ENCODE measurements at places on chromosomes 4 and X. TPM values are rescaled to one million over a fixed set of nuclear protein-coding genes. Genes with fewer than 3 reads are reported as not detected.

DNA sequence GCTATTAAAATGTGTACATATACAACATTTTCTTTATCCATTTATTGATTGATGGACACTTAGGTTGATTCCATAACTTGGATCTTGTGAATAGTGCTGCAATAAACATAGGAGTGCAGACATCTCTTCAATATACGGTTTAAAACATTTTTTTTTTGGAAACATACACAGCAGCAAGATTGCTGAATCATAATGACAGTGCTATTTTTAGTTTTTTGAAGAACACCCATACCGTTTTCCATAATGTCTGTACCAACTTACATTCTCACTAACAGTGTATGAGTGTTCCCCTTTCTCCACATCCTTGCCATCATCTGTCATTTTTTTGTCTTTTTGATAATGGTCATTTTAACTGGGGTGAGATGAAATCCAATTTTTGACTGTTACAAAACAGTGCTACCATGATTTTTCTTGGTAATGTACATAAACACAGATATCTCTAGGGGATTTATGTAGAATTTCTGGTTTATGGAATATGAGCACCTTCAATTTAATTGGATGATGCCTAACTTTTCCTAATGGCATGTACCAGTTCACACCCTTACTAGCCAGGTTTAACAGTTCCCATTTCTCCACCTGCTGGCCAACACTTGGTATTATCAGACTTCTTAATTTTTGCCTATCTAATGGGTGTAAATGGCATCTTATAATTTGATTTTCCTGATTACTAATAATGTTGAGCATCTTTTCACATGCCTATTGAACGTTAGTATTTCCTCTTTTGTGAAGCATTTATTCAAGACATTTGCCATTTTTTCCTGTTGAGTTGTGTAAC, 21.0 kb upstream of the TMSB15B start:
- no peak for DNase-seq

DNA sequence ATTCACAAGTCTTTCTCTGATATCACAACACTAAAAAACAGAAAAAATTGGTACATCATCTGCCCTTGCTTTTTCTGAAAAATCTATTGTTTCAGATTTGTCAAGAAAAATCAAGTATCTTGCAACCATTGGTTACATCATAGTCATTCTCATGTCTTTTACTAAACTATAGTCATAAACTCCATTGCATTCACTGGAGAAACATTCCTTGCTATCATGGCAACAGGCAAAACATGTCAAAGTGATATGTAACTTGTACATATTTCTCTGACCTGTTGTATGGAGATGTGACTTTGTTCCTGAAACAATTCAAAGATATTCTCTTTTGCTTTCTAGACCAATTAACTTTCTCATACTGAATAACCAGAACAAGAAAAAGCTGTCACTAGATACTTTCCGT, 121.9 kb upstream of the ANK2 start:
- DNase-seq: no peak

DNA sequence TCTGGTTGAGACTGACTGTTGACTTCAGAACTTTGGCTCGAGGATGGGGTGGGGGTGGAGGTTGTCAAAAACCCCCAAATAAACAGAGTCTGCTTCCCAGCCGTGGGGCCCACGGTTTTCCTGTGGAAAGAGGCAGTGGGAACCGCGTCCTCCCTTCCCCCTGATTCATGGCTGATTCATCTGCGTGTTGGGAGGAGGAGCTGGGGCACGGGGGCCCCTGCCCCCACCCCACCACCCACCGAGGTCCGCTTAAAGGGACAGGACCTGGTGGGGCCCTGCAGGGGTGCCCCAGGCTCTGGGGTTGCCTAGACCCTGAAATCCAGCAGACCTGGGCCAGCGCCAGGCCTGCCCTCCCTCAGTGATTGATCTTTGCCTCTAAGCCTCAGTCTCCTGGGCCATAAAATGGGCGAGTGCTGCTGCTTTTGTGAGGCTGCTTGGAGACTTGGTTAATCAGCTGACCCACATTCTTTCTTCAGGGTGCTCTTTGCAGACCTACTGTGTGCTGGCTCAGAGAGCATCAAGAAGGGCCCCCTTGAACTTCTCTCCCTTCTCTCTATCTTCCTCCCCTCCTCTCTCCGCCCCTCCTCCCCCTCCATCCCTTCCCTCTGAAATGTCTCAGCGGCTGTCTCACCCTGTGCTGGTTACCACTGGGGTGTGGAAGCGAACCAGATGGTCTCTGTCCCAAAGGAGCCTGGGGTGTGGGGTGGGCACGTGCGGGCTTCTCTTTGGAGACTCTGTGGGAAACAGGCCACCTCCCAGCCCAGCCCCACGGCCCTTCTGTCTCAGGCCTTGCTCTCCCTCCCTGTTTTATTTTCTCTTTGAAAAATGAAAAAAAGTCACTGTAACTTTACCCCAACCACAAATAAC, 9.1 kb downstream of the HTRA3 start:
- DNase-seq: no peak

DNA sequence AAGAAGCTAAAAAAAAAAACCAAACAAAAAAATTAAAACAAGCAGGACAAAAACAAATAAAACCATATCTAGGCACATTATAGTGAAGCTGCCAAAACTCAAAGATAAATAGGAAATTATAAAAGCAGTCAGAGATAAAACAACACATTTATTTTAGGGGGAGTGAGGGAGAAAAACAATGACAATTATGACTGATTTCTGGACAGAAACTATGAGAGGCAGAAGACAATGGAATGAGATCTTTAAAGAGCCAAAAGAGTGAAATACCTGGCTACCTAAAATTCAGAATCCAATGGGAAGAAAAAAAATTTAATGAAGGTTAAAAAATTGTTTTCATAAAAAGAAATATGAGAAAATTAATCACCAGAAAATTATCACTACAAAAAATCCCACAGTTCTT, 33.4 kb downstream of the C4orf50 start:
- no peak for DNase-seq

- DNase-seq: no peak
Measured at GRCh38 chr4:80237992-80238391, 28.5 kb upstream of the FGF5 start.

DNA sequence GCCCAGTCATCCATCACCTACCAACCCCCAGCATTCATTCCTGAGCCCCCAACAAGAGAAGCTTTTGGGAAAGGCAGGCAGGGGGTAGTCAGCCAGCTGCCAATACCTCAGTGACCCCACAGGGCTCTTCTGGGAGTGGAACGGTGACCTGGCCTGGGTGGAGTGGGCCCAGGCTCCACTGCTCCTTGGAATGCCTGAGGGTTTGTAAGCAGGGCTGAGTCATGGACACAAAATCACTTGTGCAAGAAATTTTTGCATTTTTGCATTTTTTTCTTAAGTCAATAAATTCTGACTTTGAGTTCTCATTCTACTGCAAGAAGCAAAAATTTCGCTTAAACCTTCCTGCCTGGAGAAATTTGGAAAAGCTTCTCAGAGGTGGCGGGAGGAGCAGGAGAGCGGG, 18.5 kb downstream of the SORCS2 start:
- DNase-seq: no peak

DNA sequence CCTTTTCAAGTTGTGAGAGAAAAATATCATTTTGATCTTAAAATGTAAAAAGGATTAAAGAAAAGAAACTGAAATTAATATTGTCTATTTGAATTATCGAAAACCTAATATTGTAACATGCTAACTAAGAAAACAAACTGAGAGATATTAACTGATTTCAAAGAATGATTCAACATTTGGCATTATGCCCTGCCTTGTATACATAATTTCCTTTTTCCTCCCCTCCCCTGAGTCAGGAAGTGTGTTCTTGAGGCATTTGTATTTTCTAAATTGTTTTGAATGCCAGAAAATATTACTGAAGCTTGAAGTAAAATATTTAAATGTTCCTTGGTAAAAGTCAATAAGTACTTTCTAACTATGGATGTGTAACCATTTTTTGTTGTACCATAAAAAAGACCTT, 49.4 kb downstream of the RPS6KA3 start:
- DNase-seq: peak; percentile 48

Gene CT45A3
- total RNA-seq: not detected

DNA sequence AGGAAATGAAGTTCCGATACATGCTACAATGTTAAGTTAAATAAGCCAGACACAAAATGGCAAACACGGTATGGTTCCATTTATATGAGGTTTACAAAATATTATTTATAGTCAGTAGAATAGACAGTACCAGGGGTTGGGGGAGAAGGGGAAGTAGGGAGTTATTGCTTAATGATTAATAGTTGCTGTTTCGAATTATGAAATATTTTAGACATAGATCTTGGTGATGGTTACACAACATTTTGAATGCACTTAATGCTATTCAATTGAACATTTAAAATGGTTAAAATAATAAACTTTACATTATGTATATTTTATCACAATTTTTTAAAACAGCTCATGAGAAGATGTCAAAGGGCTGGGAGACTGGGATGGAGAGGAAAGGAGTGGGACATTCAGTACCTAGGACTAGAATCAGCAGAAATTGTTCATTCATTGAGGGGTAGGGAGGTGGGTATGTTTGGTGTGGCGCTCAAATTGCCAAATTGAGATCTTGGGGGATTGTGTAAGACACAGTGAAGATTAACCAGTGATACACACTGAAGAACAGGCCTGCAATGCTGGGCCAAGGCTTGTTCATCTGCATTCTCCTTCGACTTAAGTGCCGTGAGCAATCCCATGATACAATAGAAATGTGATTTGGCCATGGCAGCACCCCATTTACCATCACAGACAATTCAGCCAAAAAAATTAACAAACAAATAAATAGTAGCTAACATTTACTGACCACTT, 165.6 kb upstream of the GALNT7 start:
- no peak for DNase-seq

Measured in CD8-positive, alpha-beta T cell (primary cell).